ENCODE measurements at places on chromosomes 4 and X. TPM values are rescaled to one million over a fixed set of nuclear protein-coding genes. Genes with fewer than 3 reads are reported as not detected.

DNA sequence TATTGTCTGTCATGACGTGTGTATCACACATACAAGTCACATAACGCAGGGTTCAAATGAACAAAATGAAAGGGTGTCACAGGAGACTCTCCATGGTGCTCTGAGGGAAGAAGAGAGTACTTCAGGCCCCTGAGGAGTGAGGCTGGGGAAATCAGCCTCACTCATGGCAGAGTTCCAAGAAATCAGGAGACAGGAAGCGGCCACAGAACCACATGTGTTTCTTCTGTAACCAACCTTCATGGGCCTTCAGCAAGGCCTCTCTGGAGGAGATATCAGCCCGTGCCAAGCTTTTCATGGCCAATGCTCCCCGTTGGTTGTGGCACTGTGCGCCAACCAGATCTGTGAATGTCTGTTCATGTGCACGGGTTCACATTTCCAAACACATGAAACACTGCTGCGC lies 76.0 kb downstream of the NAT8L start:
- DNase-seq = no peak

GRCh38 chrX:11242704-11243103 lies 50.5 kb upstream of the AMELX start:
- DNase-seq = no peak

KLHL4 gene
- total RNA-seq = 1.2 TPM

DNA sequence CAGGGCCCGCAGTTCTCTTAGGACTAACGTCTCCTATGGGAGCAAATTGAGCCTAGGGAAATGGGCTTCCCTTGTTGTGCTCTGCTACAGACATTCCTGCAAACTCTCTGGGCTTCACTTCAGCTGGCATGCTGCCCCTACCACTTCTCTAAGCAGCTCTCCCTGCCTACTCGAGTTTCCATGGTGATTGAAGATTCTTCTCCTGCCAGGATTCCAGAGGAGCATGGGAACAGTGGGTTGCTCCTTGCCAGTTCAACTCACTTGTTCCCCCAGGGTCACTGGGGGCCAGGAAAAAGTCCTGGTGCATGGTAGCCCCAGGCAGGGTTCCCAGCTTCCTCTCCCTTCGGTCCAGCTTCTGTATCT lies 21.1 kb upstream of the WDR17 start:
- no peak for DNase-seq

- DNase-seq = no peak
Measured at GRCh38 chr4:147994076-147994475, 262.2 kb downstream of the ARHGAP10 start.
